Sigmoid colon (tissue), 7 donors: ENCODE measurements at places on chromosomes 3 and 15. TPM values are rescaled to one million over a fixed set of nuclear protein-coding genes. Genes with fewer than 3 reads are reported as not detected.
A peak's percentile ranks its signal among the peaks of the same experiment; 100 is the strongest.

- DNase-seq = no peak
These were observed 396.5 kb downstream of the FHIT start for GRCh38 chr3:60854791-60855190.

The ARL14 gene
- not detected for total RNA-seq

The STRA6 gene
- 0.71 TPM for total RNA-seq

The LRRC31 gene
- not detected for total RNA-seq

The FSTL1 gene
- total RNA-seq = 653 TPM

DNA sequence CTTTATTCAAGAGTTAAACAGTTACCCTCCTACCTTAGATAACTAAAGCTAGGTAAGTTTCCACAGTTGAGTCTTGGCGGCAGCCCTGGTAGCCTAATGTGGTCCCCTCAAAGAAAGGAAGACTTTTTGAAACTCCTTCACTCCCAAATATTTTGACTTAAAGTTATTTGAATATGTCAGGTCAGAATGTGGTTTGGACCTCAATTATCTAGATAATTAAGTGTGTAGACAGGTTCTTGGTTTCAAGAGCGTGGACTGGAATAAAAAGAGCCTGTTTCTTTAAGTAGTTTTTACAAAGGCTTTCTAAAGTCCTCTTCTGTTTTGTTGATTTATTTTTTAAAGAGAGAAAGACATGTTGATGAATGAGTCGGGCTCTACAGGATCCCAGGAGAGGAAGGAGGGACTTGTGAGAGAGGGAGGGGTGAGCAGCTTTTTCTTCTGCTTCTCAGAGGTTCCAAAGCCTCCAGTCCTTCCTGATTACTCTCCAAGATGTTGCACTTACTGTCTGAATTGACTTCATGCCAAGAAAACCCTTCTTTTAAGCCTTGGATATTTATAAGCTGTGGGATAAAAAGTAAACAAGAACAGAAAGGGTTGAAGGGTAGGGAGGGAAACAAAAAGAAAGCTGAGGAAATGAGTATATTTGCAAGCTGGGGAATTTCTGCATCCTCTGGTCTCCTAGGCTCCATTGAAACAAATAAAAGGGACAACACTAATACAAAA lies 457.4 kb downstream of the IGSF11 start:
- DNase-seq = no peak

The MINAR1 gene
- 0.28 TPM for total RNA-seq

DNA sequence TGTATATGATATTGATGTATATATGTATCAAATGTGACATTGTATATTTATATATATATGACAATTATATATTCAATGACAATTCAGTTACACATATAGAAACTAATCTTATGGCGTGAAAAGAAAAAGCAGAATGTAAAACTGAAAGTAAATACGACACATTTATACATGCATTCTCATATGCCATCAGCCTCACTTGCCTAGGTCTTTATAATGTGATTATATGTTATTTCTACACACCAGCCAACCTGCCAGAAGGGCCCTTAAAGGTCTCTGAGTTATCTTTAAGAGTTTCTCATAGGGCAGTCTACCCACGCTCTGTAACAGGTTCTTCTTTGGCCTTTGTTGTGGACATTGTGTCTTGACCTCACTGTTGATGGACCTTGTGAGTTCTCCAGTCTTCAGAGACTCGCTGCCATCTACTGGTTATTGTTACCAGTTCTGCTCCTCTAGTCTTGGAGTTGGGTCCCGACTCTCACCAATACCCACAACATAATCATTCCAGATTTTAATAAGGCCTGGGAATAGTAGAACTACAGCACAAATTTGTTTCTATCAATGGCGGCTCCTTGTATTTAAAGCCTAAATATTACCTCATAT lies 371.5 kb upstream of the GOLIM4 start:
- no peak for DNase-seq

- no peak for DNase-seq
These were observed 11.9 kb downstream of the PRICKLE2 start for GRCh38 chr3:64213224-64213878.

GRCh38 chr15:25810631-25811091 lies 52.5 kb downstream of the ATP10A start:
- DNase-seq = no peak

GRCh38 chr15:78565951-78566774 lies 843 bp downstream of the CHRNA5 start:
- no peak for DNase-seq

GRCh38 chr15:57747206-57747896 lies 40.8 kb downstream of the POLR2M start:
- peak; percentile 77 for DNase-seq
